ENCODE measurements at places on chromosomes 3 and 15.

GRCh38 chr15:31031471-31032067, 40.1 kb upstream of the MTMR10 start:
- DNase-seq: no peak

GRCh38 chr15:98025237-98025636, 64.7 kb downstream of the ARRDC4 start:
- no peak for DNase-seq

- DNase-seq: no peak
These were observed 87.3 kb downstream of the PGPEP1L start for GRCh38 chr15:98920091-98920880.

DNA sequence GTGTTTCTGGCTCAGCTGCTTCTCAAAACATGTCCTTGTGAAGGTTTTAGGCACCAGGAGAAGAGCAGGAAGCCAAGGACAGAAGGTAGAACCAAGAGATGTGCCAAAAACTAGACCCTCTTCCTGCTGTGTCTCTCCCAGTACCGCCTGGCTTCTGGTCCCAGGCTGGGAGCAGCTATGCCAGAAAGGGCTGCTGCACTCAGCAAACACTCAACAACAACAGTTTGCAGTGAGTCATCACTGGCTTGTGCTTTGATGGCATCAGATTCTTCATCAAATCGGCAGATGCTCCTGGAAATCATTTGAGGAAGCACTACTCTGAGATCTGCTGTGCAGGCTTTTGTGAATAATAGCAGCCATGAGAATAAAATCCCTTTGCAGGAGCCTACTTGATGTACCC, 63.2 kb downstream of the DGKG start:
- no peak for DNase-seq

DNA sequence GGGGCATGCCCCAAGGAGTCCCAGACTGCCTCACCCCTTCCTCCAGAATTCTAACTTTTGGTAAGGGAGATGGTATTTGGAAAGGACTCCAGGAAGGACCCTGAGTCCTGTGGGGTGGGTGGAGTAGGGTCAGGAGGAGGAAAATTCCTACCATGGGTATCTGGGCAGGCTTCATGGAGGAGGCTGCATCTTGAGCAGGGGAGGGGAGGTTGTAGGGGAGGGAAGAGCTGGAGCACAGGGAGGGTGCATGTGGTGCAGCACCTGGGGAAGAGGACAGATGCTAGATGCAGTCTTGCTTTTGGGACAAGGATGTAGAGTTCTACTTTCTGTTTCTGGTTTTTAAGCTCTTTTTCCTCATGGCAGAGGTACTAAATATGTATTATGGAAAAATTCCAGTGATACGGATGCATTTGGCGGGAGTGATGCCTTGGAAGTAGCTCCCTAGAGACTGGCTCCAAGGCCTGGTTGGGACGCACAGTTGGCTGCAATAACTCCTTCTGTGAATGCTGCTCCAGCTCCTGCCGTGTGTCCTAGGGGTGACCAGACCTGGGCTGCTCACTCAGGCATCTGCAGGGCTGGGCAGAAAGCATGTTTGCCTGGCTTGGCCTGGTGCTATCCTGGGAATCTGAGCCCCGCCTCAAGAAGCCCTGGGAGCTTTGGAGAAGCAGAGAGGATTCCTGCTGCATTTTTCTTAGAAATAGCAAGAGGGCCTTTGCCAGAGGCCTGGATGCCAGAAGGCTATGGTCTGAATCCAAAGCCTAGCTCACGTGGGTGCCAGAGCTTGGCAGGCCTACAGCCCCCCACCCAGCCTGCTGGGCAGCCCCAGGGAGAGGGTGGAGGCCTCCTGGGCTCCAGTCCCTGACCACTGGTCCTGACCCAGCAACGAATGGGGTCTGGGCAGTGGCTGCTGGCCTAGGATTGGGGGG, 10.1 kb downstream of the SEMA3F start:
- no peak for DNase-seq

DNA sequence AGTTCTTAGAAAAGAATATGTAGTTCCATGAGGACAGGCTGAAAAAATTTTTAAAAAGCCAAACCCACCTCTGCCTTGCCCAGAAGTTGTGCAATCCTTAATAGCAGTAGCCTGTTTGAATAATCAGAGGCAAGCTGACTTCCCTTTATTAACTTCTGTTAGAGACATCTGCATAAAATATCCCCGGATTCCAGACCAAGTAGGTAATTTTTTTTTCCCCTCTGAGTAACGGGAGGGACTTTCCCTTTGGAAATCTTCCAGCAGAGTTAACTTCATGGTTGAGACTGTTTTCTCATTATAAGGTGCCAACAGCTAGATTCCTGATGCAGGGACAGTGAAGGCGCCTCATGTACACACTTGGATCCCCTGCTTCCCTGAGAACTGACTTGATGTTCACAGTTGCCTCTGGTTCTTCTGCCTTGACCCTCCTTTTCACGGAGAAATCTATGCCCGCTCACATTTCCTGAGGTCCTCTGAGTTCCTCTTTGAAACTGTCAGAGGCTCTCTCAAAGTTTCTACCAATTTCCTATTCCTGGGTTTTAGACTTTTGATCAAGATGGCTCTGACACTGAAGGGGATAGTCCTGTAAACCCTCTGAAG, 227.6 kb upstream of the BHLHE40 start:
- DNase-seq: no peak

GRCh38 chr3:39029556-39029955, 22.2 kb downstream of the SCN11A start:
- no peak for DNase-seq

DNA sequence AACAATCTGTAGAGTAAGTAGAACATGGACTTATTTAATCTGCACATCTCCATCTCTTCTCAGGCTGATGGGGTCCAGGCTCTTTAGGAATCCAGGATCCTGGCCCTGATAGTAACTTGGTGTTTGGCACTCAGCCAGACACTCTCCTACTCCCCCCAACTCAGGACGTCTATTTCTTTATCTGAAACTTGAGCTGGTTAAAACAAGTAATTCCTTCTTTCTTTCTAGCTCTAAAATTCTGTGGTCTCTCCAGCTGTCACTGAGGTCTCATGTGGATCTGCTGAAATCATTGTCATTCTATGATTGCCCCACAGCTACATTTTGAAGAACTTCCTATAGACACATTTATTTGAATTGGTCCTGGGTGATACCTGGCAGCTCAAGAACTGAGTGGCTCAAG, 59.0 kb downstream of the TP63 start:
- no peak for DNase-seq
